ENCODE measurements at places on chromosomes 6 and 20.

DNA sequence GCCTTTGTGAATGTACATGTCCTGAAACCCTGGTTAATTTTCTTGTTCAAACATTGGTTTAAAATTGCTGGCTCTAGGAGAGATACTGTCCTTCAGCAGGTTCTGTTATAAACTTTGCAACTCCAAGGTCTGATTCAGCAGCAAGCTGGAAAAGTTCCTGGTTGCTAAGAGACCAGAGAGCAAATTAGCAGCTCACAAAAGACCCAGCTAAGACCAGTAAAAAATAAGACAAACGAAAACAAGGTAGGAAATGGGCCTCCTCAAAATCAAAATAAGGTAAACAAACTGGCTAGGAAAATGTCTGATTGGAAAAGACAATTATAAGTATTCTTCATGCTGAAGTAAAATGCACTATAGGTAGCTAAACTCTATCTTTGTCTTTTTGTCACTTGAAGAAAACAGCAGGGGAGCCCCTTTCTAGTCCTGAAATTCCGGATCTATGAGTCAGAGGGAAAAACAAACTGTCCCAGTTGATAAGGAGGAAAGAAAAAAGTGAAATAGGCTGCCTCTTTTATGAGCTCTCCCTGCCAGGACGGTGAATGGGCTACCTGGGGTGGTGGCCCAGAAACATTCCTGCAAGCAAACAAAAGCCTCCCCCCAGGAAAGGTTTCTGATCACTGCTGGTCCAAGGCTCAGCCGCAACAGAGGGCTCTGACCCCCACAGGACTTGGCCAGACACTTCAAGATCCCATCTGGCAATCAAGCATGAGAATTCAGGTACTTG, 41.6 kb downstream of the UNC5CL start:
- DNase-seq: no peak

GRCh38 chr6:98566126-98566525, 268.2 kb upstream of the POU3F2 start:
- no peak for DNase-seq

GRCh38 chr6:10196090-10196489, 218.8 kb downstream of the TFAP2A start:
- no peak for DNase-seq

GRCh38 chr6:87184762-87185250, 29.4 kb downstream of the ZNF292 start:
- DNase-seq: no peak

DNA sequence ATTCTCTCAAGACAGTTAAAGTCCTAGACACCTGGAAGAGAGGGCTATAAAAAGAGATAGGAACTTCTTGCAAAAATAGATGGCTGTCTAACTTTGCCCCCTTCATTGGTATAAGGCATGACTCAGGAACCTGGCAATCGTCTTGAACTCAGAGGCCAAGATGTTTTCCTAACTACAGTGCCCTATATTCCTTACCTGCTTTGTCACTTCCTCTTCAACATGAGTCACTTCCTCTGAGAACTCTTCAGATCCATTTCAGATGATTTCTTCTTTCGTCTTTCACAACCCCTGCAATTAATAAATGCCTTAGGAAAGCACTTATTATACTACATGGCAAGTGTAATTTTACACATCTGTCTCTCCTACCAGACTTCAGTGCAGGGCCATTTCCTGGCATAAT, 83.5 kb downstream of the HAO1 start:
- no peak for DNase-seq
